GM12865 (cell line): ENCODE measurements at places on chromosomes 12 and 14.
A peak's percentile ranks its signal among the peaks of the same experiment; 100 is the strongest.

DNA sequence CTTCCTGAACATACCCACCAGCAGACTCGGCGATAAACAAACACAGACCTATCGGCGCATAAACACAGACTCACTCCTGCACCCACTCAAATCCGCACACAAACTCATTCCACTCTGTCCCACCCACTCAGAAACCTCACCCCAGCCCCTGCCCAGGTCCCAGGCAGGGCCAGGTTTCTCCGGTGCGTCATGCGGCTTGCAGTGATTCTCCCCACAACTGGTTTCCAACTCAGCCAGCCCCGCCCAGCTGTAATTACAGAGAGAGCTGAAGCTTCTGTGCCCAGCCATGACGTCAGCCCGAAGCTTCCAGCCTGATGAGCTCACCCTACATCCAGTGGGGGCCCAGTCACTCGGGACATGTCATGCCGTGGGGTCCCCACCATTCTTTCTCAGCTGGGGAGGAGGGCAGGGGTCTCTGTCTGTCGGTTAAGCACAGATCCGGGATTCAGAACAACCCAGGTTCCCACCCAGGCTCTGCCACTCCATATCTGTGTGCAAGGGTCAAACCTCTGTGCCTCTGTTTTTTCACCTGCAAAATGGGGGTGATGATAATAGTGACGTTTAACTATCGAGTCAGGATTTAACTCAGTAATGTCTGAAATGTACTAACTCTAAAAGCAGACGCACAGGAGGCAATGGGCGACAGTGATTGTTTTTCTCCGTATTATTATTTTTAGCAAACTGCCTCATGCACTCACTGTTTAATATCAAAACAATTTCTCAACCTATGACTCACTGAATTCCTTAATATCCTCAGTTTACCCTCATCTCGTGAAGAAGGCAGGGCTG lies 2.3 kb upstream of the HSPB8 start:
- no peak for DNase-seq

GRCh38 chr14:52833891-52834290 lies 42.5 kb upstream of the GNPNAT1 start:
- DNase-seq = no peak

GRCh38 chr12:41205070-41205709 lies 17.1 kb downstream of the PDZRN4 start:
- no peak for DNase-seq

GRCh38 chr14:90005939-90006530 lies 50.3 kb downstream of the TDP1 start:
- DNase-seq = no peak

DNA sequence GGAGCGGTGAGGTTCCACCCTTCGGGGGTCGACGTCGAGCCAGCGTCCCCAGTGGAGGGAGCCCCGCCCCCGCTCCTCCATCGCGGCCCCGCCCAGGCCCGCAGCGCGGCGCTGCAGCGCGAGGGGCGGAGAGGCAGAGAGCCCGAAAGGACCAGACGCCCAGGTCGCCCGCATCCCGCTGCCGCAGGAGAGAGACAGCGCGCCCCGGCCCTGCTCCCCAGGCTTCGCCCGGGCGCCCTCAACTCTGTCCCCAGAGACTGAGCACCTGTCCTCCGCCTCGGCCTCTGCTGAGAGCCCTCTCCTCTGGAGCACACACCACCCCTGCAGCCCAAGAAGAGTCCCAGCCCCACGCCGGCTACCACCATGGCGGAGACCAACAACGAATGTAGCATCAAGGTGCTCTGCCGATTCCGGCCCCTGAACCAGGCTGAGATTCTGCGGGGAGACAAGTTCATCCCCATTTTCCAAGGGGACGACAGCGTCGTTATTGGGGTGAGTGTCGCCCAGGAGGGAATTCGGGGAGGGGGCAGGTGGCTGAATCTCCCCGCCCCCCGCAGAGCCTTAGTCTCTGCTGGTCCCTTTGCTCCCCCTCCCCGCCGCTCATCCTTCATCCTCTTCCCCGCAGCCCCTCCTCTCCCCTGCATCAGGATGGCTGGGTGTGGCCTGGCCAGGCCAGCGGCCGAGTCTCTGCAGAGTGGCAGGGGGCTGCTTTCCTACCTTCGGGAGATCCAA lies at the start of gene KIF5A:
KIF5A (plus strand) TSS at position 136 of the 732 bp plus-strand sequence; CDS start at position 364, 228 bp downstream.
- peak; percentile 29 for DNase-seq
